ENCODE measurements at places on chromosomes 11 and 22. TPM values are rescaled to one million over a fixed set of nuclear protein-coding genes. Genes with fewer than 3 reads are reported as not detected.
A peak's percentile ranks its signal among the peaks of the same experiment; 100 is the strongest.

WBP2NL gene
- 2.4 TPM for total RNA-seq

OAF gene
- 111 TPM for total RNA-seq

LRRC74B gene
- not detected for total RNA-seq

CHRM4 gene
- total RNA-seq = 0.18 TPM

RBM7 gene
- 28.3 TPM for total RNA-seq

SLC22A6 gene
- total RNA-seq = not detected

PPP2R1B gene
- 25.9 TPM for total RNA-seq

- no peaks in the 10 kb centered on the region for H3K4me1 ChIP-seq
- no peak overlapping the region for H3K27ac ChIP-seq
- no peaks in the 10 kb centered on the region for H3K36me3 ChIP-seq
- H3K4me3 ChIP-seq = no peak overlapping the region
Observed at GRCh38 chr22:30652852-30653251, 14.8 kb downstream of the DUSP18 start.

DNA sequence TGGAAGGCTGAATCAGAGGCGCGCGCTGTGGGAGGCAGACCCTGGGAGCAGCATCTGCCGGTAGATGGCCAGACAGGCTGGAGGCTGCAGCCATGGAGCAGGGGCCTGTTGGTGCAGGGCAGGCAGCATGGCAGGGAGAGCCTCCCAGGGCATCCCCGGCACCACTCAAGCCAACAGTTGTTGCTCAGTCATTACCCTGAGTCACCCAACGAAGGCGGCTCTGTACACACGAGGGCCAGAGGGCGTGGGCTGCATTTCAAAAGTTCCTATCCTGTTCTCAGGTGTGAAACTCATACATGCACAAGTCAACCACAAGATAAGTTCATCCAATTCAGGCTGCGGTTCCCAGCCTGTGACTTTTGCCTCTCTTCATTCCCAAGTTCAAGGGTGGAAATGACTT lies 2.6 kb downstream of the ANO1 start:
- no peaks in the 10 kb centered on the region for H3K36me3 ChIP-seq
- H3K27me3 ChIP-seq = no peaks in the 10 kb centered on the region
- no peaks in the 10 kb centered on the region for H3K4me1 ChIP-seq
- no peak overlapping the region for H3K27ac ChIP-seq

DNA sequence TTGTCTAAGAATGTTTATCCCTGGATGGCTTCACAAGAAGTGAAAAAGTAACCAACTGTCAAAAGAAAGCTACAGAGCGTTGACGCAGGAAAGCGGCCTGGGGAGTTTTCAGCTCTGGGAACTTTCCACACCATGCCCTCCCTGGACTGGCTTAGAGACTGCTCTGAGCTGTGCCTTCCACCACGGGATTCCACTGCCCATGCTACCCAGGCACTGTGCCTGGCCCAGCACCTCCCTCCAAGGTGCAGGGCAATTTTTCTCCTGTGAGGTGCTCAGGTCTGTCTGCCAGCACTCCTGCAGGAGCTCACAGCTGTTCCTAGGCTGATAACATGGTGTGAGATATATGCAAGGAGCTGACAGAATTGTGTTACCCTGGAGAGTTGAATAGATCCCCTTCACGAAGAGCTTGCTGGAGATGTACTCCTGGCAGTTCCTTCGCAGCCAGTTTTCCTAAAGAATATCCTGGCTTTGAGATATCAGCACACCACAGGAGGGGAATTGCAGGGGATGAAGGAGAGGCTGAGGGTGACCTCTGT lies 258.3 kb upstream of the B3GAT1 start:
- H3K4me3 ChIP-seq = no peak overlapping the region
- no peak overlapping the region for H3K27ac ChIP-seq
- H3K4me1 ChIP-seq = no peaks in the 10 kb centered on the region
- H3K27me3 ChIP-seq = no peaks in the 10 kb centered on the region
- DNase-seq = no peak
- H3K36me3 ChIP-seq = no peaks in the 10 kb centered on the region

- DNase-seq = no peak
- no peaks in the 10 kb centered on the region for H3K36me3 ChIP-seq
Observed at GRCh38 chr11:20090654-20091374, 69.5 kb downstream of the DBX1 start.

DNA sequence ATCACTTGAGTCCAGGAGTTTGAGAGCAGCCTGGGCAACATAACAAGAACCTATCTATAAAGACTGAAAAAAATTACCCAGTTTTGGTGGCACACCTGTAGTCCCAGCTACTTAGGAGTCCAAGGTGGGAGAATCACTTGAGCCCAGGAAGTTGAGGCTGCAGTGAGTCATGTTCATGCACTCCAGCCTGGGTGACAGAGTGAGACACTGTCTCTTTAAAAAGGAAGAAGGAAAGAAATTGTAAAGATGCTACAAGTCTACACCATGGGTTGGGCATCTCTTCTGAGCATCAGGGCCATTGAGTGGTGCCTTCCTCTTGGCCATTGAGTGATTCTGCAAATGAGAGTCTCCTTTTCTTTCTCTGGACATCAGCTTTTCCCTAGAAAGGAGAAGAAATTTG lies 15.7 kb upstream of the MTMR3 start:
- no peak overlapping the region for H3K4me3 ChIP-seq
- no peak for DNase-seq
- H3K27ac ChIP-seq = no peak overlapping the region
- H3K36me3 ChIP-seq = no peaks in the 10 kb centered on the region
- no peaks in the 10 kb centered on the region for H3K4me1 ChIP-seq

DNA sequence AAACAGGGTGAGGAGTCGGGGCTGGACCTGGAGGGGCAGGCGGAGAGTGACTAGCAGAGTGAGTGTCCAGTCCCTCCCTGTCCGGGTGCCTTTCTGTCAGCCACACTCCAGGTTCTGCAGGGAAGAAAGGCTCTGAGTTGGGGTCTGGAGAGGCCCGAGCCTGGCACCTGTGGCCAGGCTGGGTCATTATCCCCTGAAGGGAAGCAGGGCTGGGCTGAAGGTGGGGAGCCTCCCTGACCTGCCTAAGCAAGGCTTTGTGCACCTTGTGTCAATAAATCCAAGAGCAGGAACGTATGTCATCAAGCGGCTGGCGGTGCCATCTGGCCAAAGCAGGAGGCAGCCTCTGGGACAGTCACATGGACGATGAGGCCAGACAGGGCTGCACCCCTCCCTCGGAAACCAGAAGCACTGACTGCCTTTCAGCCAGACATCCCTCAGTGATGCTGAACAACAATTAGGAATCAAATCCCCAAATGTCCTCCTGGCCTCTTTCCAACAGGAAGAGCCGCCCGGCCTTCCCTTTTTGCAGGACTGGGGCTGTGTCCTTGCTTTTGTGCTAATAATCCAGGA lies 73.9 kb upstream of the FGF3 start:
- H3K27me3 ChIP-seq = no peaks in the 10 kb centered on the region
- H3K27ac ChIP-seq = no peak overlapping the region
- H3K36me3 ChIP-seq = no peaks in the 10 kb centered on the region
- H3K4me3 ChIP-seq = no peak overlapping the region
- no peak for DNase-seq

GRCh38 chr11:86673055-86673843 lies 833 bp upstream of the ME3 start:
- peaks cover 8% of the 10 kb centered on the region for H3K4me1 ChIP-seq
- H3K27me3 ChIP-seq = no peaks in the 10 kb centered on the region
- DNase-seq = no peak
- H3K27ac ChIP-seq = peak overlapping the region; percentile 97
- H3K36me3 ChIP-seq = no peaks in the 10 kb centered on the region

DNA sequence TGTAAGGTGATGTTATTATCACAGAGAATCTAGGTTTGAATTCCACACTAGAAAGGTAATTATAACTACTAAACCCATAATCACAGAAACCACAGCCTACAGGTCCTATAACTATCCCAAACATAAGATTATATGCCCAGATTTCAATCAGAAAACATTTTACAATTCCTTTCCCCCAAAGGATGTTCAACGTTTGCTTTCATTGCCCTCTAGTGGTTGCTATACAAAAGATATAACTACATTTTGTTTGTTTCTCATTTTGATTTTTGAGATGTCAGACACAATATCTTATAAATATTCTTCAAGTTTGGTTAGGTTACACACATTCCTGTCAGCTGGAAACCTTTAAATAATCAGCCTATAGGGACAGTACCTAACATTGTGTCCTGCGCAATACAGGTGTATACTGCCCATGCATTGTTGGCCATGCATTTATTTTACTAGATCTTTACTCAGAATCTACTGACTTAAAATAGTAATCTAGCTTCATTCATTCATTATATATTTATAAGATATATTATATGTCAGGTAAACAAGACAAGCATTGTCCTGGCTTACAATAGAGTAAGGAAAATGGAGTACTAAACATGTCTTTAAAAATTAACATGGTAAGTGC lies 530.5 kb upstream of the CCDC90B start:
- H3K27ac ChIP-seq = no peak overlapping the region
- no peaks in the 10 kb centered on the region for H3K27me3 ChIP-seq
- no peak overlapping the region for H3K4me3 ChIP-seq
- DNase-seq = no peak
- H3K4me1 ChIP-seq = no peaks in the 10 kb centered on the region

DNA sequence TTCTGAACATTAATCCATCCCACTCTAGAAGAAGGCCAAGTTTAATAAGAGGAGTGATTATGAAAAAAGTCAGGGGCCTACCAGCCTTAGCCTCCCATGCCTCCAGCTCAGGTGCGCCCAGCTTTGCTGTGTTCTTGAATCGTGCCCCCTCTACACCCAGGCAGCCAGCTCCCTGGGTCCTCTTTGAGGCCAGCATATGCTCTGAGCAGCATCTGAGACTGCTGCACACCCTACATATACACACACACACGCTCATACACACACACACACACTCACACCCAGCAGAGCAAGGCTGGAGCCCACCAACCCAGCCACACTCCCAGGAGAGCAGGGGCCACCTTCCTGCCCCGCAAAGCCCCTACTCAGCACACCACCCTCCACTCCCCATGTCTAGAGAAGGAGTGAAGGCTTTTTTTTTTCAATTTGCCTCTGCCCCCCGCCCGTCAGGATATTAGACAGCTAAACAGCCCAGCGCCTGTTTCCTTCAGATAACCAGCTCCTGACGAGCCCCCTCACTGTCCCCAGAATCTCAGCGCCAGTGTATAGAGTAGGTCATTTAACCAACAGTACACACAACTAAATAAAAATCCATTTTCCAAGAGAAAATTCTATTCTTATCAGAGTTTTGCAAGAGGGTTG lies 121.6 kb downstream of the BUD13 start:
- H3K27ac ChIP-seq = no peak overlapping the region
- no peak for DNase-seq
- no peaks in the 10 kb centered on the region for H3K27me3 ChIP-seq
- no peaks in the 10 kb centered on the region for H3K4me1 ChIP-seq
- H3K4me3 ChIP-seq = no peak overlapping the region
- H3K36me3 ChIP-seq = no peaks in the 10 kb centered on the region

DNA sequence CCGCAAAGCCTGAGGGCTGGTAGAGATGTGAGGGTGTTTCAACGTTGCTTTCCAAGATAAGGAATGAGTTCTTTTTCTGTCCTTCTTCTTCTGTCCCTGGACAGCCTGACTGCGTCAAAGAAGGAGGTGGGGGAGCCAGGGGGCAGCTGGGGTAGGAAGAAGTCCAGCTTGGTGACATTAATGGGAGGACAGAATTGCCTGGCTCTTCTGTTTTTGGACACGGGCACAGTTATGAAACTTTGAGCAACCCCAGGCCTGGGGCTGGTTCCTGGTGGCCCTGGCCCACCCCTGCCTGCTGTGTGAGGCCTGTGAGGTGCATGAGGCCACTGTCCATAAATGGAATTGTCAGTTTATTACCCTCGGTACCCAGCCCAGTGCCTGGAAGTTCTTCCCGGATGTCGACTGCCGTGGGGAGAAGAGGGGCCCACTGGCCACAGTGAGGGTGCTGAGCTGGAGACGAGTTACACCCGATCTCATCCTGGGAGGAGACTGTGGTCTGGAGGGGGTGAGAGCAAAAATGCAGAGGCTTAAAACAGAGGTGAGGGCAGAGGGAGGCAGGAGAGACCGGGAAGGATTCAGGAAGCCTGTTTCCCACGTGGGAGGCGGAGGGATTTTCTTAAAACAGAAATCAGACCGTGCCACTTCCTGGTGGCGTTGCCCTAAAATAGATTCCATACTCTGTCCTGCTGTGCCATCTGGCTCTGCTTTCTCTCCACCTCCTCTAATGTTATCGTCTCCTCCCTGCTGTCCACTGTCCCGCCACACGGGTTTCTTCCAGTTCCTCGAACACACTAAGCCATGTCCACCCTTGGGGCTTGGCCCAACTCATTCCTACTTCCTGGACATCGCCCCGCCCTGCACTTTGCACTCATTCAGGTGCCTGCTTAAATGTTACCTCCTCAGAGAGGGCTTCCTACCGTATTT lies 59.7 kb upstream of the RASD2 start:
- no peaks in the 10 kb centered on the region for H3K36me3 ChIP-seq
- no peak for DNase-seq
- no peak overlapping the region for H3K27ac ChIP-seq
- peaks cover 8% of the 10 kb centered on the region for H3K4me1 ChIP-seq

- no peak overlapping the region for H3K27ac ChIP-seq
- H3K36me3 ChIP-seq = no peaks in the 10 kb centered on the region
- H3K27me3 ChIP-seq = no peaks in the 10 kb centered on the region
- H3K4me1 ChIP-seq = no peaks in the 10 kb centered on the region
- no peak overlapping the region for H3K4me3 ChIP-seq
- no peak for DNase-seq
Observed at GRCh38 chr11:62896049-62896448, 15.4 kb downstream of the SLC3A2 start.

DNA sequence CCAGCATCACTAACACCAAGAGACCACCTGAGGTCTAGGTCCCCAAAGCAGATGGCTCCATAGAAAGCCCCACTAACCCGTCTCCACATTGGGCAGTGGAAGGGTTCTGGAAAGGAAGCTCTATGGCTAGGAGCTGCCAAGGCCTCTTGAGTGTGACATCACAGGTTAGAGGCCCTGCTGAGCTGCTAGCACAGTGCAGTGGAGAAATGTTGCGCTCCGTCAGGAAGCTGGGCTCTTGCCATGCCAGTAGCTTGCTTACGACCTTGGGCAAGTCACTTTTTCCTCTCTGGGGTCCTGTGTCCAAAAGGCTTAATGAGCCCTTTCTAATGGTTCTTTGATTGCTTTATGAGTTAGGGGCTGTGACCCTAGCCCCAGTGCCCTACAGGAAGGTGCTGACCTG lies 10.6 kb downstream of the PIK3IP1 start:
- H3K27me3 ChIP-seq = no peaks in the 10 kb centered on the region
- peaks cover 2% of the 10 kb centered on the region for H3K4me1 ChIP-seq
- no peak overlapping the region for H3K27ac ChIP-seq
- no peak overlapping the region for H3K4me3 ChIP-seq

DNA sequence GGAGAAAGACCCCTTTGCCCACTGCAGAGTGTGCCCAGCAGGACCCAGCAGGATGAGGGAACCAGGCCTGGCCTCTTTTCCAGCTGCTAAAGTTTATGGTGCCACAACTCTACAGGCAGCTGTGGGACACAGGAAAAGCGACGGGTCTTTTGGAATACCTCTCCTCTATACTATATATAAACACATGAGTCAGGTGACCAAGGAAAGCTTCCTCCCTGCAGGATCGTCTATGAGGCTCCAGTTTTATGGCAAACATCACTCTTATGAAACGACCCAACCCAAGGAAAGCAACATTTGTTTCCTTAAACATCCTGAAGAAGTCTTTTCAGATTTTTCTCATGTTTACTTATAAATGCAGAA lies 102.8 kb upstream of the AKIP1 start:
- no peak for DNase-seq
- peak overlapping the region; percentile 70 for H3K27ac ChIP-seq
- H3K27me3 ChIP-seq = no peaks in the 10 kb centered on the region
- peak overlapping the region; percentile 76 for H3K4me3 ChIP-seq

GRCh38 chr11:95156916-95157541 lies 67.4 kb downstream of the ENDOD1 start:
- peak overlapping the region; percentile 72 for H3K27ac ChIP-seq
- no peak overlapping the region for H3K4me3 ChIP-seq
- no peaks in the 10 kb centered on the region for H3K36me3 ChIP-seq
- DNase-seq = peak; percentile 71
- H3K27me3 ChIP-seq = no peaks in the 10 kb centered on the region
- H3K4me1 ChIP-seq = peaks cover 13% of the 10 kb centered on the region

GRCh38 chr11:14644226-14645014 lies 816 bp downstream of the PDE3B start:
- no peak overlapping the region for H3K27ac ChIP-seq
- no peaks in the 10 kb centered on the region for H3K36me3 ChIP-seq
- no peaks in the 10 kb centered on the region for H3K27me3 ChIP-seq
